Natural killer cell (primary cell): ENCODE measurements at places on chromosomes 5 and 9. TPM values are rescaled to one million over a fixed set of nuclear protein-coding genes. Genes with fewer than 3 reads are reported as not detected.

GRCh38 chr5:125399885-125400284, 653.4 kb upstream of the ZNF608 start:
- DNase-seq: no peak

Gene PCDHGA2
- not detected for total RNA-seq

DNA sequence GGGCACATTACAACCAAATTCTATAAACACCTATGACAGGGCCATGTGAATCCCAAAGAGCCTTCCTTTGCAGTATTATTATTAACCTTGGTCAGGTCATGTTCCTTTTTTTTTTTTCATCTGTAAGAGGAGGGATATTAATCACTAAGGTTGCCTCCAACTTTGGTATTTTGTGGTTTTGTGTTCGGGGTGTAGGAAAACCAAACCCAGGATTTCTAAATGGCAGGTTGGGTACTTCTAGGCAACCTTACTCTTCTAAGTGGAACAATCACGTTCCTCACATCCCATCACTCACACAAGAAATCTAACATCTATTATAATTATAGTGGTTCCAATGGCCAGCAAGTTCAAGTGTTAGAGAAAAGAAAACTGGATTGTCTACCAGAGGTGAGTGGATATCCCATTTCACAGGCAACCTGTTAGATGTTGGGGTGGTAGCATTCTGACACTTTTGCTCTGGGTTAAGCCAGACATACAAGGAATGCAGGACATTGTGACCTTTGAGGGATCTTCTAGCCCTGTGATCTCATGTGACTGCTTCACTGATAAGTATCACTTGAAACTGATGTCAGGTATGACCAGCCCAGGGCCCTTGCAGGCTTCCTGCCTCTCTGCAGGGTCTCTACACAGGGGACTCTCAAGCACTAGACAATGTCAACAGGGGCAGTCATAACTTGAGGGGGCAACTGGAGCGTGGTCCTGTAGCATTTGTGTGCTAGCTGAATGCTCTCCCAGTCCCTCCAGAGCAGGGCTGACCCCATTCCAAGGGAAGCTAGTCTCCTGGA, 126.2 kb upstream of the VLDLR start:
- no peak for DNase-seq

- no peak for DNase-seq
Observed at GRCh38 chr5:168552146-168552545, 23.0 kb downstream of the FBLL1 start.

GRCh38 chr9:91934654-91935053, 15.4 kb downstream of the ROR2 start:
- DNase-seq: no peak

GRCh38 chr9:93085676-93086075, 10.3 kb upstream of the CARD19 start:
- DNase-seq: no peak

DNA sequence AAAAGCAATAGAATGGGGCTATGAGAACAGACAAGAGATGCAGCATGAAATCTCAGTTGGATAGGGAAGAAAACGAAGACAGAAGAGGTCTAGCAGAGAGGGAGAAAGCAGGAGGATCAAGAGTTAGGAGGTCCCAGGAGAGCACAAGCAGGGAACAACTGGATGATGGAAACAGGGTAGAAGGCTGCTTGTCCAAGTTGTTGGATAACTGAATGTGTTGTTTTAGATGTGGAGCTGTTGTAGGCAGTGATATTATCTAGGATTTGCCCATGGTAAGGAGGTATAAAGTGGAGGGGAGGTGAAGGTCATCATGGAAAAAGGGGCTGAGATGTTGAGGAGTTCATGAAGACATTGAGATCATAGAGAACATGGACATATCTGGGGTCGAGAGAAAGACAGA, 12.4 kb upstream of the RHOBTB3 start:
- DNase-seq: no peak

Gene CDH10
- total RNA-seq: not detected

Gene RASGRF2
- 5.6 TPM for total RNA-seq

DNA sequence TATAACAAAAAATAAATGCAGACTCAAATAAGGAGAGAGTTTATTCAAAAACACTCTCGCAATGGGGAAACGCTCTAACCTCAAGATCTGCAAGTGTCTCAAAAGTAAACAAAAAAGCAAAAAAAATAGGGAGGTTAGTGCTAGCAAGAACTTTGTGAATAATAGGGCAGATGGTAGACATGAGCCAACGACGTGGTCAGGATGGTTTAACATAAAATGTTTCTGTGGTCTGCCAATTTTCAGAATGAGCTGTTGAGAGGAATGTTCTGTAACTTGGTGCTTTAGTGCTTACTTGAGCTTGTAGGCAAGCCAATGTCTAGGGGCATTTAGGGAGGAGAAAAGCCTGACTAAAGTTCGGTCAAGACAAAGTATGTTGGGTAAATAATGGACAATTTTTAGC, 1813.9 kb upstream of the CDH6 start:
- no peak for DNase-seq

GRCh38 chr5:138541511-138542179, 1.4 kb downstream of the ETF1 start:
- DNase-seq: no peak

Gene FBN2
- 0.31 TPM for total RNA-seq

DNA sequence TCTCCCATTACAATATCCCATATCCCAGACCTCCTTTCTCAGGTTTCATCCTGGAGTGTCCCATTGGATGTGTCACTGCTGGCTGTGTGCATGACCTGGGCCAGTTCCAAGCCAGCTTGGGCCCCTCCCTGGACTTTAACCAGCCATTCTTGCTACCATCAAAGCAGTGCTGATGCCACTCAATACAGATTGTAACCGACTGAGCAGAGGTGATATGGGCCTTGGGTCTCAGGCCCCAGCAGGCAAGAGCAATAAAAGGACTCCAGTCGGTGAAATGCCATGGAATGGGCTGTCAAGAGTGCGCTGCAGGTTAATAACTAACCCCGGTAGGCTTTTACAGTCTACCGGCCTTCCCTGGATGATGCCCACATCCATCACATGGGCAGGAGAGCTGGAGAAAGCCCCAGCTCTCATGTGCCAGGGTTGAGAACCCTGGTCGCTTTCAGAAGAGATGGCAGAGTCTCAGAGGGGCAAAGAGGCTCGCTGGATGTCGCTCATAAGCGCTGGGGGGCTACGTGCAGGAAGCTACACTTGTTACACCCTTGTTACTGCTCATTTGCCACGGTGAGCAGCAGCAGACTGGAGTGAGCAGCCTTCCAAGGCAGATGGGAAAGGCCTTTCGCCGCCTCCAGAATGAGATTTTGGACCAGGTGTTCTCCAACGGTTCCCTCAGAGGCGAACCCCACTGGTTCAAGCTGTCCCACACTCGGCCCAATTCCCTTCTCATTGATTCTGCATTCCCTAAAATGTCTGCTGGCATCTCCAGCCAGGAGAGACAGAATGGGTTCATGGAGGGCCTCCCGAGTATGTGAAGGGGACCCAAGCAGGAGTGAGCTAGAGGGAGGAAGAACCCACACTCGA, 13.2 kb downstream of the EPB41L4B start:
- no peak for DNase-seq

Gene DRD1
- total RNA-seq: not detected

DNA sequence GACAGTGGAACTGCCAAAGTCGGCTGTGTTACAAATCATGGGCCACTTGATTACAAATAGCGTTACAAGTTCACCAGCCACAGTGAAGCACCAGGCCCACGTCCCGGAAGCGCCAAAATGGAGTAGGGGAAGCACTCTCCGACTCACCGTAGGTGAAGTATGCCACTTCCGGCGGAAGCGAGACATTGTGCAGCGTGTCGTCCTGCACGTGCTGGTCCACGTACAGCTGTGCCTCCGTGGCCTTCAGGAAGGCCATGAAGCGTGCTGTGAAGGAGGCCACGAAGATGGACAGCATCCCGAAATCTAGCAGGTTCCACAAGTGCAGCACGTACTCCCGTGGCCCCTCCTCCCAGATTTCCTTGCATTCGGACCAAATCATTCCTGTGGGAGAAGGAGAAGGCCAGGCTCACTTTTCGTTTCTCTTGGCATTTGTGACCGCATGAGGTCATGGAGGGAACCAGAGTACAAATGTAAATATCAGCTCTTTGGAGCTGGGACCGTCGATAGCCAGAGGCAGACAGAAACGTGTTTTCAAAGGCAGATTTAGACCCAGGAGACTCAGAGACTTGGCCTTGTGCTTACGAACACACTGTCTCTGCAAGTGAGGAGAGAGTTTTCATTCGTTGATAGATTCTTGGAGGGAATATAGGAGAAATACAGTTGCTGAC, 58.7 kb upstream of the SMIM32 start:
- no peak for DNase-seq

DNA sequence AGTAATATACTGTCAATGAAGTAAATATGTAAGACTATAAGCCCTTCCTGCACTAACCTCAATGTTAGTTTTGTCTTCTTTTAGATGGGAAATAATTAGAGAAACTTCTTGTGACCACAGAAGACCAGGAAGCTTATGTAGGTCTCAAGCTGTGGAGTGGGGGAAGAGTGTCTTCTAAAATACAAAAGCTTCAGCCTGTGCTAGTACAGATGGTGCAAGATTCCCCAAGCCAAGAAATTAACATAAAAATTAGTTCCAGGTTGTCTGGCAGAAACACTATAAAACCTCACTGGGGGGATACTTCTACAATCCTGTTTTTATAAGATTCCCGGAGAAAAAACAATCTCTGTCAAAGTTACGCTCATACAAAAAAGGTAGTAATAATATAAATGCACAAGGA, 103.6 kb downstream of the FNBP1 start:
- no peak for DNase-seq

Gene NPR3
- not detected for total RNA-seq

Gene HMCN2
- not detected for total RNA-seq

Gene SGCD
- 2.0 TPM for total RNA-seq

- no peak for DNase-seq
Observed at GRCh38 chr5:35436400-35437057, 181.1 kb upstream of the SPEF2 start.

GRCh38 chr5:118211606-118212005, 776.7 kb downstream of the DTWD2 start:
- no peak for DNase-seq

Gene PRUNE2
- total RNA-seq: not detected

Gene EGFL7
- 0.29 TPM for total RNA-seq

- DNase-seq: no peak
Observed at GRCh38 chr5:7682379-7682778, 168.6 kb downstream of the CFAP90 start.

Gene IL5
- not detected for total RNA-seq

Gene IL17B
- not detected for total RNA-seq

- DNase-seq: no peak
Observed at GRCh38 chr5:103573411-103573810, 10.8 kb upstream of the NUDT12 start.

Gene COL27A1
- total RNA-seq: not detected

DNA sequence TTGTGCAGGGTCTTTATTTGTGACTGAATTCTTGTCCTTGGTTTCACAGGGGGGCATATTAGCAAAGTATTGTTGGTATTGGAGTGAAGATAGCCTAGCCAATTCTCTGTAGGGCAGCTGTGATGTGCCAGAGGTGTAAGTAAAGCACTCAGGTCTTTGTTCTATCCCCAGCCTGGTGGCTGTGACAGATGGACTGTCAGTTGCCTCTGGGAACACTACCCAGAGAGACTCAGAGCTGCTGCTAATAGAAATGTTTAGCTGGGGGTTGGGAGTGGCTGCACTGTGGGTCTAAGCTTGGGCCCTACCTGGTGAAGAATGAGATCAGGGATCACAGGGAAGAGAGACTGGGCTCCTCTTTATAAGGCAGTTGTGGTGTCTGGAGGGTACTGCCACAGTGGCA, 1006.5 kb upstream of the TYRP1 start:
- DNase-seq: no peak

DNA sequence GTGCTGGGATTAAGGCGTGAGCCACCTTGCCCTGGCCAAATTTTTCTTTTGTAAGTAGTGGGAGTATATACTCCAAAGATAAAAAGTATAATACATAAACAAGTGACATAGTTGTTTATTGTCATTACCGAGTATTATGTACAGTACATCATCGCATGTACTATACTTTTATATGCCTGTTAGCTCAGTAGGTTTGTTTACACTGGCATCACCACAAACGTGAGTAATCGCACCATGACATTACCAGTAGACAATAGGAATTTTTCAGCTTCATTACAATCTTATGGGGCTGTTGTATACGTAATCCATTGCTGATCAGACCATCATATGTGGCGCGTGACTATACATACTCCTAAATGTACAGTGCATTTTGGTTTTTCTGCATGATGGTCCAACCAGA, 9.8 kb downstream of the SECISBP2 start:
- no peak for DNase-seq

DNA sequence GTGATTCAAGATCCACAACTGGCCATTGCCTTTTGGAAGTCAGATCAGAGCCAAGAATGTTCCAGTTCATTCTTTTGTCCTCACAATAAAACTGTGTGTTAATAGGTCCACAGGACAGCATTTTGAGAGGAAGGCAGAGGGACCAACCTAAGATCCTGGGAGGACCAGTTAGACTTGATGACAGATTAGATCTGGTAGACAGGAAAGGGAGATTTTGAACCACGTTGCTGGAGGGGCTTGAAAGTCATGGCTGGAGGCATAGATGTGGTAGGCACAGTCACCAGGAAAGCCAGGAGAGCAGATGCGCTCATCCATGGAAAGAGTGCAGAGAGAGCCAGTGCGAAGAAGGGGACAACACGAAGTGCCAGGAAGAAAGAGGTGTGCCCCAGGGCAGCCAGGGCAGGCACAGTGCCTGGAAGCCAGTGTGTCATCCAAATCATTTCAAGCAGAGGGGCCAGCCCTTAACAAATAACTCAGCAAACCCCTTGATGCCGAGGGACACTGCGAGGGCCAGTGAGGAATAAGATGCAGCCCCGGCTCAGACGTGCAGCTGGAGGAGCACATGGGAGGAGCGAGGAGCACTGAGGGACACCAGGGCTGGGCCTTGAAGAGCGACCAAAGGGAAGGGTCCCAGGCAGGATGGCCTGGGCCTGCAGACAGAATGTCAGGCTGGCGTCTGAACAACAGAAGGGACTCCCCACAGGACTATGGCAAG, 12.8 kb upstream of the SLC2A8 start:
- DNase-seq: no peak

DNA sequence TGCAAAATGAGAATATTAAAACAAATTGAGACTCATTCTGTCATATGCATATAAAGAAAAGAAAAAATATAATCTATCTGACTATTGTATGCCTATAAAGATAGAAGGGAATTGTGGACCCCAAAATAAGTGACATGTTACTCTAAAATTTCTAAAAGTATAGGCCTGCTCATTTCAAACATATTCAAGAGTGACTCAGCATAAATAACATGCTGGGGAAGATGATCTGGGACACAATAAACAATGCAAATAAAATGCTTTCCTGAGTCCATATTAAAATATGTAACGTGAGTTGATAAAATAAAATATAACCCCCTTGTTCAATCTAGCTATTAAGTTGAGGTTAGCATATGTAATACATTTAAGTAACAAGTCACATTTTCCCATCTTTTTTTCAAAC, 882.0 kb upstream of the EDIL3 start:
- no peak for DNase-seq

GRCh38 chr5:122909470-122910100, 64.2 kb downstream of the SNX24 start:
- no peak for DNase-seq
